IMR-90 (cell line): ENCODE measurements at places on chromosomes 6 and 20. TPM values are rescaled to one million over a fixed set of nuclear protein-coding genes. Genes with fewer than 3 reads are reported as not detected.
A peak's percentile ranks its signal among the peaks of the same experiment; 100 is the strongest.

MC3R gene
- polyA plus RNA-seq: not detected in 2 replicates

TRIM10 gene
- not detected in 2 replicates for polyA plus RNA-seq

- no peak overlapping the region for H3K27ac ChIP-seq
- peaks cover 5% of the 10 kb centered on the region for H3K27me3 ChIP-seq
- H3K4me1 ChIP-seq: no peaks in the 10 kb centered on the region
- H3K36me3 ChIP-seq: no peaks in the 10 kb centered on the region
Observed at GRCh38 chr6:29886701-29887100, 55.6 kb upstream of the HLA-A start.

DNA sequence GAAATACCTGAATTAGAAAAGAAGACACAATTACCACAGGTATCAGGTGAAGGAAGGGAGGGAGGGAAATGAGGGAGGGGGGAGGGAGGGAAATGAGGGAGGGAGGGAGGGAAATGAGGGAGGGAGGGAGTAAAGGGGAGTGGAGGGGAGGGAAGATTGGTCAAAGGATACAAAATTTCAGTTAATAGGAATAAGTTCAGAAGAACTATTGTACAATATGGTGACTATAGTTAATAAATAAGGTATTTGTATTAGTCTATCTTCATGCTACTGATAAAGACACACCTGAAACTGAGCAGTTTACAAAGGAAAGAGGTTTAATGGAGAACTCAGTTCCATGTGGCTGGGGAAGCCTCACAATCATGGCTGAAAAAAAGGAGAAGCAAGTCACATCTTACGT is 185.7 kb downstream of the EYA2 start:
- peaks cover 1% of the 10 kb centered on the region; the same call in 1 of the 2 replicates for H3K36me3 ChIP-seq
- no peaks in the 10 kb centered on the region for H3K27me3 ChIP-seq
- H3K4me1 ChIP-seq: no peaks in the 10 kb centered on the region
- DNase-seq: no peak

DNA sequence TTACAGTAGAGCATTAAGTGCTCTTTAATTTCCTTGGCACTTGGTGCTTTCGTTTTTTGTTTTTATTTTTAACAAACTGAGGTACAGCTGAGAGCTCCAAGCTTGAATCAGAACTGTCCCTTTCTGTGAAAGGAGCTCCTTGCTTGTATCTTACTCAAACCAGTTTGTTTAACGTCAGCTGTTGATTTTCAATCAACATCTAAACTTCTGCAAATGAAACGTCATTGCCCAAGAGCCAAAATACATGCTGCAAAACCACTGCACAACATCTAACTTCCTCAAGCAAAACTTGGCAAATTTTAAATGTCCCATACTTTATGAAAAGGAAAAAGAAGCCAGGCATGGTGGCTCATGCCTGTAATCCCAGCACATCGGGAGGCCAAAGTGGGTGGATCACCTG is 15.2 kb downstream of the VNN2 start:
- DNase-seq: no peak
- peaks cover 3% of the 10 kb centered on the region; the same call in 1 of the 2 replicates for H3K27me3 ChIP-seq
- no peak overlapping the region for H3K4me3 ChIP-seq
- H3K4me1 ChIP-seq: peaks cover 1% of the 10 kb centered on the region; the same call in 1 of the 2 replicates

DNA sequence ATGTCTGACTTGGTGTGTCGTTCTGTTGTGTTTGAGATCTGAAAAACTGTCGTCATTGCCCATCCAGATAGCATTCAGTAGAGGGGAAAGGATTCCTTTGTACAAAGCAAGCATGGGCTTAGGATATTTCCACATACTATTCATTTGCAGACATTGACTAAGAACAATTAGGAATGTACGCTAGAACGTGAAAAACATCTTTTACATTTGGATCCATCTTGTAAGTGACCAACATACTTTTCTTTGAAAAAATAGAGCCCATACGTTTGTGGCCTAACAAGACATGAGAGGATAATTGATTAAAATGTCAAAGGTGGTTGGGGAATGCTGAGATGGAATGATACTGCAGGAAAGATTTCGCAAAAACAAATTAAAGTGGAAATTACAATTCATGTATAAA is 225.8 kb upstream of the QKI start:
- no peak overlapping the region for H3K4me3 ChIP-seq
- H3K27me3 ChIP-seq: no peaks in the 10 kb centered on the region
- DNase-seq: no peak
- no peak overlapping the region for H3K27ac ChIP-seq
- no peaks in the 10 kb centered on the region for H3K4me1 ChIP-seq

- no peak for DNase-seq
- no peaks in the 10 kb centered on the region for H3K4me1 ChIP-seq
- no peak overlapping the region for H3K4me3 ChIP-seq
- no peaks in the 10 kb centered on the region for H3K36me3 ChIP-seq
Observed at GRCh38 chr6:40770794-40771193, 183.6 kb upstream of the LRFN2 start.

DNA sequence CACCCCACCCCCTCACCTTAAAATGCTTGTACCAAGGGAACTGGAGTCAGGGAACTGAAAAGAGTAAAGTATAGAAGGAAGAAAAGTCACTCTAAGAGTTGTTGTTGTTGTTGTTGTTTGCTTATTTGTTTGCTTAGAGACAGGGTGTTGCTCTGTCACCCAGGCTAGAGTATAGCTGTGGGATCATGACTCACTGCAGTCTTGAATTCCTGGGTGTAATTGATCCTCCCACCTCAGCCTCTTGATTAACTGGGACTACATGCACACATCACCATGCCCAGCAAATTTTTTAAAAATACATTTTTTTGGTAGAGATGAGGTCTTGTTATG is 681.6 kb upstream of the GJE1 start:
- peak overlapping the region; percentile 88 for H3K27ac ChIP-seq
- no peak overlapping the region for H3K4me3 ChIP-seq
- DNase-seq: no peak
- no peaks in the 10 kb centered on the region for H3K27me3 ChIP-seq
- peaks cover 10% of the 10 kb centered on the region for H3K4me1 ChIP-seq
- H3K36me3 ChIP-seq: no peaks in the 10 kb centered on the region

GRCh38 chr6:168058691-168059551 is 20.1 kb downstream of the FRMD1 start:
- no peaks in the 10 kb centered on the region for H3K36me3 ChIP-seq
- no peak overlapping the region for H3K27ac ChIP-seq
- no peaks in the 10 kb centered on the region; the same call in 1 of the 2 replicates for H3K27me3 ChIP-seq
